ENCODE measurements at places on chromosomes 5 and 9.

DNA sequence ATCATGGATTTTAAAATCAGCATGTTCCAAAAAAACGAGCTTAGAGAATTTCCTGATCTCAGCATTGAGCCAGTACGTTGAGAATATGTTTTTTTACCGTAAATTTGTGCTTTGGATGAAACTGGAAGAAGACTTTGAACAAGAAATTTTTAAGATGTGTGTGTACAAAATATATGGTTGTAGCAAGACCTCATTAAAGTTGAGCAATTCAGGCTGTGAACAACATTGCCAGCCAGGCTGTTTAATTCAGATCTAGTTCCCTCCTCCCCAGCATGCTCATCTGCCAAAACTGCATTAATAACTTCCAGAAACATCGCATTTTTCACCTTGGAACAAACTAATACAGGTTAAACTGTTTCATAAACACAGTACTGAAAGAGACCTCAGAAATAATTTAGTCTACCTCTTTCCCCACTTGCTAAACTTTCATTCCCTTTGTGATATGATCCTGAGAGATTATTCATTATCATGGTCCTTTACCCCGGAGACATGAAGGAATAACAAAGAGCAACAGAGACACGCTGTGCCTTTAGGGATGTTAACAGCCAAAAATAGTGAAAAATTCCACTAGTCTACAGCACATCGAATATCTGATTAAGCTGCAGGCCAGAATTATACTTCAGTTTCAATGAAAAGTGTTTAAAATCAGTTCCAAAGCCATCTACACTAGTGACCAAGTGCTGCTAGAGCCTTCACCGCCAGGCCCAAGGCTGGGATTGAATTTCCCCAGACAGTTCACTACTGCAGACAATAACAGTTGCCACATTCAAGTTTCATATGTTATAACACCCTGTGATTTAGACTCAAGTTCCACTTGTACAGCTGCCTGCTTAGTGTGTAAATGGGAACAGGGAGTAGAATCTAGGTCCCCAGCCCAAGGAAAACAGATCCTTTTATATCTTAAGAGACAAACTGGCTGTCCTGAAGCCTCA is 89.6 kb downstream of the EFNA5 start:
- DNase-seq = no peak

- DNase-seq = no peak
Measured at GRCh38 chr9:16293610-16294009, 576.9 kb downstream of the BNC2 start.

GRCh38 chr9:79799691-79800335 is 228.0 kb downstream of the TLE4 start:
- DNase-seq = no peak

DNA sequence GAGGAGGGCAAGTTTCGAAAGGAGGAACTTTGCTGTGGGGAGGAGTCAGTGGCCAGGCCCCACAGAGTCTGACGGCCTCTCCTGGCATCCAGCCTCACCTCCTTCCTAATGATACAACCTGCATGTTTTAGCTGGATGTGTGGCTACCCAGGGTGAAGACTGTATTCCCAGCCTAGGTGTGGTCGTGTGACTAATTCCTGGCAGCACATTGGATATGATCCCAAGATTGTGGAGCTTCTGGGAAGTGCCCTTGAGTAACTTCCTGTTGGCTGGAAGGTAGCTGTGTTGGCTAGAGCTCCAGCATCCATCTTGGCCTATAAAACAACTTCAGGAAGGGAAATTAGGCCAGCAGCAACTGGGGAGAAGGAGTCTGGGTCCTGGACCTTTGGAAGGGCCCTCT is 19.0 kb upstream of the LPCAT1 start:
- no peak for DNase-seq

- no peak for DNase-seq
Measured at GRCh38 chr9:70477146-70477745, 62.8 kb upstream of the KLF9 start.

- DNase-seq = no peak
Measured at GRCh38 chr9:95750725-95751519, 124.6 kb upstream of the ERCC6L2 start.

DNA sequence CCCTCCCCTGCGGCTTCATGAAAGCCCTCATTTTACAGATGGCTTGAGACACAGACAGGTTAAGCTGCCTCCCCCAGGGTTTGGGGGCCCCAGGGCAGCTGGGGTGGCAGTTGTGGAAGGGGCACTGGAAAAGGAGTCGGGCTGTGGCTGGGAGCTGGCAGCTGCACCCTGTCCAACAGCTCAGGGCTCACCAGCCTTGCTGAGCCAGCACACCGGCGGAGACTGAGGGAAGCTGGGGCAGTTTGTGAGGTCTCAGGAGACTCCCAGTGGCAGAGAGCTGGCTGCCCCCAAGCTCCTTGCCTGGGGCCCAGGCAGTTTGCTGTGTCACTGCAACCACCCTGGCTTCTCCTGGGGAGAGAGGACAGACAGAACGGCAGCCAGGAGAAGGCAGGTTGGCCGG is 34.8 kb upstream of the RAPGEF1 start:
- DNase-seq = no peak

- no peak for DNase-seq
Measured at GRCh38 chr5:171623551-171624097, 162.0 kb upstream of the SMIM23 start.

DNA sequence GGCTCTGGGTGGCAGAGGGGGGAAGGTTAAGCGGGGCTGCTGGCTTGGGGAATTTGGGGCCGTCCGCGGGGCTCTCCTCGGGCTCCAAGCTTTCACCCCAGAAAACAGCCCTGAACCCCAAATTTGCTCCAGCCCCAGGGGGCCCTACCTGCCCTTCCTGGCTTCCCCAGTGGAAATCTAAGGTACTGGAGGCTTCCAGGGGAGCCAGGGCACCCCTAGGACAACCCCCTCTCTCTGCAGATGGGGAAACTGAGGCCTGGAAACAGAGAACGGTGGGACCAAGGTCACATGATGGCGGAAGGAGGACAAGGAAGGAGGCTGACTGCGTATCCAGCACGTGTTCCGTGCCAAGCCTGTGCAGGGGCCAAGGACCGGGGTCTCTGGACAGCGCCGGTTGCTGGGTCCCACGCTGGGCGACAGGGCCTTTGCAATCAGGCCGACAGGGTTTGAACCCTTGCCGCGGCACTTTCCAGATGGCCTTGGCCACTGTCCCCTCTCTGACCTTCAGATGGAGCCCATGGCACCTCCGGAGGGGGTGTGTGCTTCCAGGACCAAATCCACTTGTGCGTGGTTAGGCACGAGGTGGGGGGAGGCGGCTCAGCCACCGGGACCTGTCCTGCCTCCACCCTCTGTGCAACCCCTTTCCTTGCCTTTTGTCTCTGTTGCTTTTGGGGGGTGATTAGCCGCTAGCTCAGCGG is 183.1 kb downstream of the C9orf50 start:
- no peak for DNase-seq

DNA sequence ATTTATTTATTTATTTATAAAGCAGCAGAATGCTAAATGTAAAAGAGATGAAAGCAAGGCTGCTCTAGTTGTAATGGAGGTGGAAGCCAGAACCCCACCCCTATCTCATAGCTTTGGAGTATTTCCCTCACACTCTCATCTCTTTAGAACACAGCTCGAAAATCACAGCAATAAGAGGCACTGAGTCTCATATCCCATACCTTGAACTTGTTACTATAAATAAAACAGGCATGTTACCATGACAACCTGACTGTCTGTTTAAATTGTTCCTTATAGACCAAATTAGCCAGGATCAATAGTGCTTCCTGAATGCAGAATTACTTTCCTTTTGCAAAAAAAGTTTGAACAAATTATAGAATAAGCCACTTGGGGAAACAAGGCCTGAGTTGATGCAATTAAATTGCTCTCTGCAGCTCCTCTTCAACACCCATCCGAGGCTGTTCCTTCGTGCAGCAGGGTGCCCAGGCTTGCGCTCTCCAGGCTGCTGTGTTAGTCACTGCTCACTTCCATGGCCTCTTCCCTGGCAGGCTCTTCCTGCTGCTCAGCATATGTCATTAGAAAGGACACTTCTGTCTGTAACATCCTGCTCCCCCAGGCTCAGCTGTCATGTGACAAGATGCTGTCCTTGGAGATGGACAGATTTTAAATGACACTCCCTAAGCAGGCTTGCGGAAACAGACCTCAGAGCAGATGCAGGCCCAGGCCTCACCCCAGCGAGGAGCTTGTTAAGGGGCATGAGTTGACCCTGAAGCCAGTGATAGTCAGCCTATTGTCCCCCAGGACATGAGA is 120.2 kb downstream of the CARTPT start:
- DNase-seq = no peak

DNA sequence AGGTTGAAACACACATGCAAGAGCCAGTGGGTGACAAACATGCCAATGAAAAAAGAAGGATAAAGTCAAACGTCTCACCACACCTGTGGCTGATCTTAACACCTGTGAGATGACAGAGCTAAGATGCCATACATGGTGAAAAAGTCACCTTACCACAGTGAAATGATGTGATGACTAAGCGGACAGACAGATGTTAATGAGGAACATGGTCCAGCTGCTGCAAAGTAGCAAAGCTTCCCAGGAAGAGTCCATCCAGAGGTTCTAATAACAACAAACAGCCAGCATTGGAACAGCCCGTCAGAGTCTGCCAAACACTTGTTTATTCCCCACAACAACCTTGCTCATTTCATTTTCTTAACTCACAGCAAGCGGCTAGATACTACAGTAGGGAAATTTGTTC is 1.9 kb downstream of the KIAA1191 start:
- no peak for DNase-seq

- DNase-seq = no peak
Measured at GRCh38 chr5:117299224-117299935, 724.8 kb upstream of the SEMA6A start.

- DNase-seq = no peak
Measured at GRCh38 chr9:126708178-126708577, 94.5 kb downstream of the LMX1B start.

DNA sequence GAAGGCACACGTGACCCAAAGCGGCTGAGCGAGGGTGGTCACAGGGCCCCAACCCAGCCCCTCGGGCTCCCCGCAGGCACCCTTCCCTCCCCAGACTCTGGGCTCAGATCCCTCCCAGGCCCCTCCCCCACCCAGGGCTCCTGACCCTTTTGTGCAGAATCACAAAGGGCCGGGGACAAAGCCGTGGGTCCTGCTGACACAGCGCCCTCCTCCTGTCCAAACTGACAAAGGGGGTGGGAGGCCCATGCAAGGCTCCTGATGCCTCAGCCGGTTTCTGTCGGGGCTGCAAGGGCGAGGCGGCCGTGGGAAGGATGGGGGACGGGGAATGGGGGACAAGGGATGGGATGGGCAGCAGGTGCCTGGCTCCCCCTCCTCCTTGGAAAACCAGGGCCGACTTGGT is 43.5 kb upstream of the UBAC1 start:
- DNase-seq = no peak

DNA sequence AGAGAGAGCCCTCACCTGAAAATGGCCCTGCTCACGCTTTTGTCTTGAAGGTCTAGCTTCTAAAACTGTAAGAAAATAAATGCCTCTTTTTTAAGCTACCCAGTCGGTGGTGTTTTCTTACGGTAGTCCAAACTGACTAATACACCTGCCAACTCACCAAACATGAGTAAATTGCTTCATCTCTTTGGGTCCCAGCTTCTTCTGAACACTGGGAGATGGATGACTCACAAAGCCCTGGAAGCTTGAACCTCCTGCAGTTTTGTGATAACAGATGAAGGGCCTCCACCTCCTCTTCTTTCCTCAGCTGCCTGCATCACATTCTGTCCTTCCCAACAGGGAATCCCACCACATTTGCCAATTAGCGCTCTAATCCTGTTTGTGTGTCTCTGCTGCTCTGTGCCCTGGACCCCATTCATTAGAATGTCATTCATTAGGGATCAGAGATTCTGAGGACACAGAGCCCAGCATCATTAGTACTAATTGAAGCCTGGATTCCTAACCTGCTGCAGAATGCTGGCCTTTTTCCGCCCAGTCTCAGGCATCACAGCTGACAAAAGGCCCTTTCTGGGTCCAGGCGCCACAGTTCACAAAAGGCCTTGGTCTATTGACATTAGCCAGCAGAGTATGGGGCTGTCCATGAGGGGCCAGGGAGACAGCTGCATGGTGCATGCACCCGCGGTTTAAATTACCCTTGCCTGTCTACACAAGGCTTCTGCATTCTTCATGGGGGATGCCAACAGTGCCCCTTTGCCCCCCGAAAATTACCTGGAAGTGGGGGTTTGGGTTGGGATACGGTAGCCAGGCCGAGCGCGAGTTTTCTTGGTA is 349.3 kb downstream of the SEMA5A start:
- peak; percentile 26 for DNase-seq

DNA sequence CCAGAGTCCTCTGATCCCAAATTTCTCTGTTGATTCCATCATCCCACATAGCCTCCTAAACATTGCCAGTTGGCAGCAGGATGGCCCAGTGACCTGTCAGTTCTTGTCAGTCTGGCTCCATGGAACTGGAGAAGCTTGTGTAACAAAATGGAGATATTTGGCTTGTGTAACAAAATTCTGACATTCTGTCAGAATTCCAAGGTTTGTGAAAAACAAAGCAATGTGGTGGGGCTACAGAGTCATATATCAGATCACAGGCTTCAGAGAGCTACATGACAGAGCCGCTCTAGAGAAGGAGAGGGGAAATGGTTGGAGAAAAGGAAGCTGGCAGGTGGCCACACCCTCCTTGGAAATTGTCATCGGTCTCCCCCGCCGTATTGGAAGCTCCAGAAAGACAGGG is 75.4 kb upstream of the MAN2A1 start:
- DNase-seq = no peak

Data from AG08396 (cell line).